Fibroblast of skin of right biceps (primary cell): ENCODE measurements at places on chromosomes 12 and 14.

DNA sequence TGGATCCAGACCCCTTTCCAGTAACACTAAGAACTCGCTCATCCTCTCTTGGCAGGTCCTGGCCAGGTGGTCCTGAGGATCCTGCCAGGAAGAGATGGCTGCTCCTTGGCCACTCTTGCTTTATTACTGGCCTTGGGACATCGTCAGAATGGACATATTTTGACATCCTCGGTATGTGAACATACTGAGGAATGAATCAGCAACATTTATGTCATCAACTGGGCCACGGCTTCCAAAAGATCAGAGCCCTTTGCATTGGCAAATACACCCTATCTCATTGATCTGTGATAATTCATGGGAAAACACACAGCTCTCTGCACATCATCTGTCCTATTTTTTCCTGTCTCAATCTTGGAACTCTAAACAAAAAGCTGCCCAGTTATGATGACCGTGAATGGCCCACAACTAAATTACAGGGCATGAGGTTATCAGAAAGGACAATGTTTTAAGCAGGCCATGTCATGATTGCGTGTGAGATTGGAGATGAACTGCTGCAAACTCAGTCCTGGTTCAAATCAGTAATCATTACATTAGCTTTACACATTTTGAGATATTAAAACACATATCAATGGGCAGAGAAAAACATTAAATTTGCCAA, 1325.8 kb downstream of the AACS start:
- no peak for DNase-seq

DNA sequence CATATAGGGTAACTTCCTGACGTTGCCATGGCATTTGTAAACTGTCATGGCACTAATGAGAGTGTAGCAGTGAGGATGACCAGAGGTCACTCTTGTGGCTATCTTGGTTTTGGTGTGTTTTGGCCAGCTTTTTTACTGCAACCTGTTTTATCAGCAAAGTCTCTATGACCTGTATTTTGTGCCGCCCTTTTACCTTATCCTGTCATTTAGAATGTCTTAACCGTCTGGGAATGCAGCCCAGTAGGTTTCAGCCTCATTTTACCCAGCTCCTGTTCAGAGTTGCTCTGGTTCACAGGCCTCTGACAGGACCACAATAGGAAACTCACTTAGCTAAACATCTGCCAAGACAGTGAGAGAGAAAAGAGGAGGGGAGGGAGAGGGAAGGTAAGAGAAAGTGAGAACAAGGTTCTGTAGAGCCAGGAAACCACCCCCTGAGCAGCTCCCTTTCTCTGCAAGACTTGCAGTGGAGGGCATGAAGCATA, 64.8 kb upstream of the PLEKHG3 start:
- DNase-seq, result no peak

GRCh38 chr12:40525054-40525453, 167.2 kb upstream of the CNTN1 start:
- DNase-seq, result no peak

DNA sequence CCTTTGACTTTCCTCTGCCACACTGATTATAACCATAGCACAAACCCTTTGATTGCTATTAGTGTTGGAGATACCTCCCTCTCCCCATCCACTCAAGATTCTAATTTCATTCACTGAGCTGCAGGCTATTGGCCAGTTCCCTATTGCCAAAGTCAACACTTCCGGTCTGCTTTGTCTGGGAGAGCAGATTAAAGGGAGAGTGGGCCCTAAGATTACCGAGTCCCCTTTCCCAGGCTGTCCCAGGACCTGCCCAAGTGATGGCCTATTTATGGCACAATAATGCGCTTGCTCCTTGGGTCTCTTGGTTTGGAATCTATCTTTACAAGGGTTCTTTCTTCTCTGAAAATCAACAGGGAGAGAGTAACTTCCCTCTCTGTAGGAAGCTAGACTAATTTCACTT, 42.9 kb upstream of the LTBP2 start:
- DNase-seq, result no peak

DNA sequence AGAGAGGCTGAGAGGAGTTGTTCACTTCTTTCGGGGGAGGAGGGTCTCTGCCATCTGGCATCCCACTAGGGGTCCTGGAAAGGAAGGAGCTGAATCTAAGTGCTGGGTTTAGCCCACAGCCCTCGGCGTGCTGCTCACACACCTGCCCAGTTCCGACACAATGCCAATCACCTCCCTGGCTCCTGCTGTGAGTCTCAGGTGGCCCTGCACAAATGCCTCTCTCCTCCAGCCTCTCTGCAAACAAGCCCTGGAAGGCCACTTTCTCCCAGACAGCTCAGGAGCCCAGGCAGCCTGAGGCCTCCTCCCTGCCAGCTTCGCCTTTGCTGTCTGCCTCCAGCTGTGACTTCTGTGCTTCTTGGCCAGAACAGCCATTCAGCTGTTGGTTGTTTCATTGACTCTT, 51.2 kb downstream of the SMIM41 start:
- DNase-seq, result no peak

DNA sequence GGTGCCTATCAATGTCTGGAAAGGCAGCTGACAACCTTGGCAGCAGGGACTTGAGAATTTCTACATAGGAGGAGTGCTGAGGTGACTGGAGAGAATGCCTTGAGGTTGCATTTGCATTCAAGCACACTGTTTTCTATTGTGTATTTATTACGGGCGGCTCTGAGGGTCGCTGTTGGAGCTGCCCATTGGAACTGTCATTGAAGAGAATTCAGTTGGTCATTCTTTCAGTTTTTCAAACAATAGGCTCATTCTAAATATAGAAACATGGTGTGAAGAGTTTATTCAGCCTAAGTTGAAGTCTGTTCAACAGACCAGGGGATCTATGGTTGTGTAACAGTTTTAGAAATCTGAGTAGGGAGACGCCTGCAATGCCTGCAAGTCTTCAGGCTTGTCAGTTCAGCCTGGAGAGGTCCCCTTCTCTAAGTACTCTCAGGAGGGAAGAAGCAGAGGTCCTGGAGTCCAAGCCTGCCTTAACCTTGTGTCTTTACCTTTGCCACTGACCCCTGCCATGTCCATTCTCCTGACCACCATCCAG, 9.8 kb upstream of the ABHD12B start:
- DNase-seq, result no peak

- no peak for DNase-seq
Observed at GRCh38 chr14:24463017-24463883, 20.7 kb upstream of the SDR39U1 start.

DNA sequence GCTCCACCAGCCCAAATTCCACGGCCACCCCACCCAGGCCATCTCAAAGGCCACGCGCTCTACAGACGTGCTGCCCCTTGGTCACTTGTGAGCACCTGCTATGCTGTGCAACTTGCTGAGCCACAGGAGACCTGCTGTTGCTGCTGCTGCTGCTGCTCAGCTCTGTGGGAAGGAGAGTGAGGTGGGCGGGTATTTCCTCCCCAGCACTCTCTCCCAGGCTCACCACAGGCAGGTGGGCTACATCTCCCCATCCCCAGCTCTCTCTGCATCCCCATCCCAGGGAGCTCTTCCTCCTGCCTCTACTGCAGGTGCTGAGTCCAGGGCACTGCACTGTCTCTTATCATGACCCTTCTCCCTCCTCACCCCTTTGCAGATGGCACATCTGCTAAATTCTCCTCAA, 306.9 kb downstream of the BCL11B start:
- DNase-seq, result no peak

GRCh38 chr12:129959889-129960288, 56.1 kb upstream of the TMEM132D start:
- DNase-seq, result no peak

DNA sequence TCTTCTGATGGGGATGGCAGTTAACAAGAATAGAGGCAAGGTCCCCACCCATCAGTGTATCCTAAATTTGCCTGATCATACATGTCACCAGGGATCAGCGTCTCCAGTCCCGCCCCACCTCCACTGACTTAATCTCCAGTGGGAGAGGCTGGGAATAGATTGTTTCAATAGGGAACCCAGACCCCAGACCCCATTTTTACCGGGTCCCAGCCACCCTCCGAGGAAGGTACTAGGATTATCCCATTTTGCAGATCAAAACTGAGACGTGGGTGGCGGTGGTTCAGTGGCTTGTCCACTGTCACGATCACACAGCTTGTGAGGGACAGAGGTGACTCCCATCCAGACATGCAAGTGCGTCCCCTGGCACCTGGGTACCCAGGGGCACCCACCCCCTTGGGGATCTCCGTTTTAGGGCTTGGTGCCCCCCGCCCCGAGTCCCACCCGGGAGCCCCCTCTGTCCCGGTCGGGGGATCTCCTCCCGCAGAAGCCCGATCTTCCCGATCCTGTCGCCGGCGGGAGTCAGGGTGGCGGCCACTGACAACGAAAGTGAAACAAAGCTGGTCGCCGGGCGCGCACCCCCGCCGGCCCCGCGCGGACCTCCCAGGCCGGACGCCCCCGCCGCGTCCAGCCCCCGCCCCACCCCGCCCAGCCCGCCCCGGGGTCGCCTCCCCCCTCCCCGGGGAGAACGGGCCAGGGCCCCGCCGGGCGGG, 523 bp downstream of the WSB2 start:
- peak; percentile 36 for DNase-seq

DNA sequence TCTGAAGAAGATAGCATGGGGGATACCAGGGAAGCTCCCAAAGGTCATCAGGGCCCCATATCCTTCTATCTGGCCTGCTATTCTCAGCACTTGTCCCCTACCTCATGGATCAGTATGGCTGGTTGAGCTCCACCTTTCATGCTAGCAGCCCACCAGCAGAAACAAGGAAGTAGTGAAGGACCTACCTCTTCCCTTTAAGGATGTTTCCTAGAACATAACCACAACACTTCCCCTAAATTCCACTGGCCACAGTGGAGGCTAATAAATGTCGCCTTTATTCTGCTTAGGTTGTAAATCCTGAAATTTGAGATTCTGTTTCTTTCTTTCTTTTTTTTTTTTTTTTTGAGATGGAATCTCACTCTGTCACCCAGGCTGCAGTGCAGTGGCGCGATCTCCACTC, 128.6 kb upstream of the PARP11 start:
- DNase-seq, result no peak

DNA sequence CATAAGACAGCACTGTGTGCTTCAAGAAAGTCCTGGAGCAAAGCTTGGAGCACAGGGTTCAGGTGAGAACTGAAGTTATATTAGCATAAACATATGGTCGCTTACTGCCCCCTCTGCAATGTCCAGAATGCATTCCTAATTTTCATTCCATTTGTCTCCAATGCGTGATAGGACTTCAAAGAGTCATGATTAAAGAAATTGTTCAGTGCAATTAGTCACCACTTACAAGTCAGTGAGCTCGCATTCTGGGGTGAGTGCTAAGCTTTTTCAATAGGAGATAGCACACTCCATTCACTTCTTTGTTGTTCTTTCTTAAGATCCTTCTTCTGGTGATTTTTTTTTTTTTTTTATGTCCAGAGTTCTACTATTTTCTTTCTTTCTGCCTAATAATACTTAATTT, 398.4 kb downstream of the SYT1 start:
- peak; percentile 15 for DNase-seq

DNA sequence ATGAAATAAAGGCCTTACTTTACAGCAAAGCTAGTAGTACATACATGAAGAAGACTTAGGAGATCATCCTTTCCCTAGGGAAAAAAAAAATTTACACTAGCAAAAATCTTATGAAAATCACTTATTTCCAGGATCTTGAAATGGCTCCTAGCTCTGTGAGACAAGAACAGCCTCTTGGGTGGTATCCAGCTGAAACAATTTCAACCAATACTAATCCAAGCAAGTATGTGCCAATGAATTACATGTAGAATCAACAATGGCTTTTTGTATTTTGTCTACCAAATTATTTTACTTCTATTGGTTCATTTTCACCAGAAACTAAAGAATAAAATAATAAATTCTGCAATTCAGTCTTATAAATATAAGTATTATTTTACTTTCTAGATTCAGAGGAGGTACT, 2.7 kb upstream of the SLCO1A2 start:
- DNase-seq, result no peak

DNA sequence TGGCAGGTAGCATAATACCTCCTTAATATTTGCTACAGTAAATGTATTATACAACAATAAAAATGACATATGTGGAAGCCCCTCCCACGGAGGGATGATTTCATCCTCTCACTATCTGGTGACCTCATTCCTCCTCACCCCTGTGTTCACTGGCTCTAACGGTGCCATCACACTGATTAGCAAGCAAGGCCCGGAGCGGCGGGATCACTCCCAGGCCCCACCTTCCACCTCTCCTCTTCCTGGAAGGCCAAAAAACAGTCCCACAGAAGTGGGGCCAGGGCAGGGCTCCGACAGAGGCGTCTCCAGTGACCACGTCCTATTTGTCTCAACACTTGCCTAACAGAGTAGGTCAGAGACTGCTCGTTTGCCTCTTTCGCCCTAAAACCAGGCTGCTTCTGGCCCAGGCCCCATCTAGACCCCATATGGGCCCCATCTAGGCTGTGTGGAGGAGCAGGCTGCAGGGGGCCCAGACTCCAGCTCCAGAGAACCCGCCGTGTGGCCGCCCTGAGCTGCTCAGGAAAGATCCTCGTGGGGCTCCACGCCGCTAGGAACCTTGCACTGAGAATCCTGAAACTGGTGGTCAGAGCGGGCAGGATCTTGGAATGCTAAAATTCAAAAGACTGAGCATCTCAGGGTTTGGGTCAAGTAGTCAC, 3.7 kb downstream of the SELPLG start:
- DNase-seq, result peak; percentile 91

- DNase-seq, result no peak
Observed at GRCh38 chr12:49279706-49280159, 14.9 kb downstream of the TUBA1C start.

DNA sequence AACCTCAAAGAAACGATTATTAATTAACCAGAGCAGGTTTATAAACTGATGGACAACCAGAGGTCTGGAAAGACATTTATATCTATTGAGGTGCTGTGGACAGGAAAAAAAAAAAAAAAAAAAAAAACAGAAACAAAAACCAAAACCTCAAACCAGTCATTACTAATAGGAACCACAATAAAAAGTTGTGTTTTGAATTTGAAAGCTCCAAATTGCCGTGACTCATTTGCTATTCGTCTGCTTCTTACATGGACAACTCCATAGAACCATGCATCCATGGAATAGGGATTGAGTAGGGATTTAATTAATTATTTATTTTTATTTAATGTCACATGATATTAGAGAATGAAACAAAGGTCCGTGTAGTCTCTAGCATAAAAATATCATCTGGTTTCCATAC, 134.1 kb upstream of the SSTR1 start:
- peak; percentile 32 for DNase-seq

DNA sequence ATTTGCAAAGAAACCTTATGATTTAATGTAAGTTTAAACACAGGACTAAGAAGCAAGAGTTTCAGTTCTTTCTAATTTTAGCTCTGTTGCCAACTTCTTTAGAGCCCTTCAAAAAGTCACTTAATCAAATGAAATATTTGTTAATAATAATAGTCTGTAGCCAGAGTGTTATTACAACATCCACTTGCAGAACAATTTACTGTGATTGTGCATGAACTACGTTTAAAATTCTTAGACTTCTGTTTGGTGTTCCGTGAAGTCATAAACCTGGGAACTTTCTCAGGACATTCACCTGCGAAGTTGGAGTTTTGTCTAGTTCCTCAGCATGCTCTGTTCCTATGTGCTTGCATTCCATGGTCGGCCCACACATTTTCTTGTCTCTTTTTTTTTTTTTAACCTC, 244.0 kb upstream of the AVPR1A start:
- no peak for DNase-seq

- peak; percentile 26 for DNase-seq
Observed at GRCh38 chr14:95784137-95784536, 70.2 kb upstream of the TCL1A start.
